MCF 10A (cell line): ENCODE measurements at places on chromosomes 6 and 20. TPM values are rescaled to one million over a fixed set of nuclear protein-coding genes. Genes with fewer than 3 reads are reported as not detected.
A peak's percentile ranks its signal among the peaks of the same experiment; 100 is the strongest.

DNA sequence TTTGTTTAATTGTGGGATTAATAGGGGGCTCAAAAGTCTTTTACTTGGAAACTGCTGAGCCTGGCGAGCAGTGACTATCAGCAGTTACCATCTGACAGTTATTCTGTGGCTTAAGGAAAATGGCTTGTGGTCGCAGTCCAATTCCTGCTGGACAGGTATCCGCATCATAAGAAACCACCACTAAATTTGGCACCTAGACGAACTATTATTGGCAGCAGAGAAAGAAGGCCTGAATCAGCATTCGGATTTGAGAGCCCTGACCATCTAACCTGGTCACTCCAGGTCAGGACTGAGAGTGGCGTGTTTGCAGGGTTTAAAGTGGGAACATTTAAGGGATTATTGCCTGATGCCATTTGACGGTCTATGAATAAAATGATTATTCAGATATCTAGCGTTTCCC is 146.4 kb downstream of the RPS12 start:
- H3K36me3 ChIP-seq, result no peaks in the 10 kb centered on the region
- H3K4me1 ChIP-seq, result peaks cover 10% of the 10 kb centered on the region
- H3K4me3 ChIP-seq, result no peak overlapping the region

GRCh38 chr6:98832284-98833056 is 1.9 kb upstream of the POU3F2 start:
- peaks cover 100% of the 10 kb centered on the region for H3K27me3 ChIP-seq
- H3K27ac ChIP-seq, result no peak overlapping the region
- DNase-seq, result no peak
- H3K4me3 ChIP-seq, result no peak overlapping the region

The DEFB126 gene
- total RNA-seq, result not detected in 2 replicates

The ISM1 gene
- total RNA-seq, result 1.0 and 1.3 TPM in 2 replicates

The HLA-DOB gene
- 0.56 and 0.79 TPM in 2 replicates for total RNA-seq

DNA sequence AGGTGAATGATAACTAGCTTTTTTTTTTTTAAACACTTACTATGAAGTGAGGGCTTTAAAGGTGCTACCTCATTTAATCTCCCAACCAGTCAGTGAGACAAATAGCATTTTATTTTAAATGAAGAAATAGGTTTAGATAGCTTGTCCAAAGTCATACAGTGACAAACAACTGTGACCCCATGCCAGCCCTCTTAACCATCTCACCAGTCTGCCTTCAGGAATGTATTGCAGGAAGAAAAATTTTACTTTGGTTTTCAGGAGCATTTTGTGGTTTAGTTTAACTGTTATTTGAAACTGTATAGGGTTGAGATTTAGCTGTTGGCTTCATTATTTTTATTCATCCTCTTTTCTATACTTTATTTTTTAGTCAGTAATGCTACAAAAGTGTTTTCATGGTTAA is 18.6 kb downstream of the DSE start:
- H3K27me3 ChIP-seq, result no peaks in the 10 kb centered on the region
- H3K36me3 ChIP-seq, result no peaks in the 10 kb centered on the region
- peaks cover 53% of the 10 kb centered on the region for H3K4me1 ChIP-seq
- no peak overlapping the region for H3K4me3 ChIP-seq
- H3K27ac ChIP-seq, result peak overlapping the region; percentile 89
- no peak for DNase-seq

The PSMB8 gene
- total RNA-seq, result 34.1 and 47.3 TPM in 2 replicates

The LPA gene
- not detected in 2 replicates for total RNA-seq

GRCh38 chr6:148289153-148289552 is 53.5 kb upstream of the SASH1 start:
- no peak overlapping the region for H3K4me3 ChIP-seq
- H3K27me3 ChIP-seq, result no peaks in the 10 kb centered on the region
- H3K27ac ChIP-seq, result no peak overlapping the region
- DNase-seq, result no peak
- H3K36me3 ChIP-seq, result no peaks in the 10 kb centered on the region

The OTOR gene
- not detected in 2 replicates for total RNA-seq

GRCh38 chr20:45111799-45112471 is 3.0 kb downstream of the WFDC5 start:
- no peaks in the 10 kb centered on the region for H3K4me1 ChIP-seq
- peaks cover 10% of the 10 kb centered on the region for H3K27me3 ChIP-seq
- DNase-seq, result peak; percentile 50
- H3K27ac ChIP-seq, result no peak overlapping the region
- no peaks in the 10 kb centered on the region for H3K36me3 ChIP-seq

GRCh38 chr20:52905241-52905994 is 66.7 kb upstream of the TSHZ2 start:
- no peak for DNase-seq
- no peaks in the 10 kb centered on the region for H3K36me3 ChIP-seq
- no peak overlapping the region for H3K27ac ChIP-seq
- H3K4me3 ChIP-seq, result no peak overlapping the region
- peaks cover 11% of the 10 kb centered on the region for H3K27me3 ChIP-seq

- no peak overlapping the region for H3K4me3 ChIP-seq
- DNase-seq, result no peak
- H3K27ac ChIP-seq, result no peak overlapping the region
- H3K27me3 ChIP-seq, result no peaks in the 10 kb centered on the region
These were observed 78.1 kb upstream of the AHI1 start for GRCh38 chr6:135575629-135576028.

The FLRT3 gene
- total RNA-seq, result 13.3 and 15.7 TPM in 2 replicates

DNA sequence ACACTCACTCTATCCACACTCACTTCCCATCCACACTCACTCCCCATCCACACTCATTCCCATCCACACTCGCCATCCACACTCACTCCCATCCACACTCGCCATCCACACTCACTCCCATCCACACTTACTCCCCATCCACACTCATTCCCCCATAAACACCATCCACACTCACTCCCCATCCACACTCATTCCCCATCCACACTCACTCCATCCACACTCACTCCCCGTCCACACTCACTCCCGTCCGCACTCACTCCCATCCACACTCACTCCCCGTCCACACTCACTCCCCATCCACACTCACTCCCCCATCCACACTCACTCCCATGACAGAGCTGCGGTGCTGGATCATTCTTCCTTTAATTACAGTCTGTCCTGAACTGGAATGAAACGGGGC is 17.1 kb downstream of the THBS2 start:
- no peak for DNase-seq
- H3K4me3 ChIP-seq, result no peak overlapping the region
- no peaks in the 10 kb centered on the region for H3K36me3 ChIP-seq
- H3K27me3 ChIP-seq, result no peaks in the 10 kb centered on the region
- no peaks in the 10 kb centered on the region for H3K4me1 ChIP-seq

The OOEP gene
- not detected in 2 replicates for total RNA-seq

DNA sequence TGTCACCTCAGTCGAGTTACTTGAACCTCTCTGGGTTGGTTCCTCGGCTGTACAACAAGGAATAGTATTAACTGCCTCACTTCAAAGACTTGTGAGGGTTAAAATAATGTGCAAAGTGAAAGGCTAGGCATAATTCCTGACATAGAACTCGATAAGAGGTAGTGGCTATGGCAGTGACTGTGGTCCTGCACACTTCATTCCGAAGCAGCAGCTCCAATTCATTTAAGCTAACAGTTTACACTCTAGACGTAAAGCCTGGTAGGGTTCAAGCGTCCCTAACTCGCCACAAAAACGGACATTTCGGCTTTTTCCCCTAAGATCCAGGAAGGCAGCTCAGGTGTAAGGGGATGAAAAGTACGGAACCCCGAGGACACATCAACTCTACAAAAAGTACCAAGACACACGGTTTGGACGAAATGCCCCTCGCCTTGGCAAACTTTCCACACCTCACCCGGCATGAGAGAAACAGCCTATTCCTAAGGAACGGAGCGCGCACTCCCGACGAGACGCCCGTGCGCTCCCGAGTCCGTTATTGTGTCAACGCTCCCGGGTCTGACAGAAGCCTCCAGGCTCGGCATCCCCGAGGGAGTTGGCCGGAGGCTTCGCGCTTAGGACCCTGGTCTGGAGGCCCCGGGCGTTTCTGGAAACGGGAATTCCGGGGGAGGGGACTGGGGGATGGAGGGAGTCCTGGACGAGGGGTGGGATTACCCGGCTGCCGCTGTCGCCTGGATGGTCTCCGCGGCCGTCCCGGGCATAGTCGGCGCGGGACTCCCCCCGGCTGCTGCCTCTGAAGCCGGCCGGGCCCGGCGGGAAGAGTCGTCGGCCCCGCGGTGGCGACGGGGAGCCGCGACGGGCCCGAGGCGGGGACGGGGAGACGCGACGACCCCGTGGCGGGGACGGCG is 937 bp downstream of the ZNF318 start:
- H3K27ac ChIP-seq, result peak overlapping the region; percentile 57
- DNase-seq, result peak; percentile 38
- no peaks in the 10 kb centered on the region for H3K27me3 ChIP-seq
- H3K36me3 ChIP-seq, result peaks cover 20% of the 10 kb centered on the region
- H3K4me3 ChIP-seq, result peak overlapping the region; percentile 80

The ANKRD6 gene
- total RNA-seq, result 1.0 and 2.1 TPM in 2 replicates

GRCh38 chr20:46618316-46619100 is 32.8 kb downstream of the SLC13A3 start:
- no peaks in the 10 kb centered on the region for H3K4me1 ChIP-seq
- DNase-seq, result no peak
- H3K36me3 ChIP-seq, result no peaks in the 10 kb centered on the region
- peaks cover 35% of the 10 kb centered on the region for H3K27me3 ChIP-seq
- H3K4me3 ChIP-seq, result no peak overlapping the region
- no peak overlapping the region for H3K27ac ChIP-seq

DNA sequence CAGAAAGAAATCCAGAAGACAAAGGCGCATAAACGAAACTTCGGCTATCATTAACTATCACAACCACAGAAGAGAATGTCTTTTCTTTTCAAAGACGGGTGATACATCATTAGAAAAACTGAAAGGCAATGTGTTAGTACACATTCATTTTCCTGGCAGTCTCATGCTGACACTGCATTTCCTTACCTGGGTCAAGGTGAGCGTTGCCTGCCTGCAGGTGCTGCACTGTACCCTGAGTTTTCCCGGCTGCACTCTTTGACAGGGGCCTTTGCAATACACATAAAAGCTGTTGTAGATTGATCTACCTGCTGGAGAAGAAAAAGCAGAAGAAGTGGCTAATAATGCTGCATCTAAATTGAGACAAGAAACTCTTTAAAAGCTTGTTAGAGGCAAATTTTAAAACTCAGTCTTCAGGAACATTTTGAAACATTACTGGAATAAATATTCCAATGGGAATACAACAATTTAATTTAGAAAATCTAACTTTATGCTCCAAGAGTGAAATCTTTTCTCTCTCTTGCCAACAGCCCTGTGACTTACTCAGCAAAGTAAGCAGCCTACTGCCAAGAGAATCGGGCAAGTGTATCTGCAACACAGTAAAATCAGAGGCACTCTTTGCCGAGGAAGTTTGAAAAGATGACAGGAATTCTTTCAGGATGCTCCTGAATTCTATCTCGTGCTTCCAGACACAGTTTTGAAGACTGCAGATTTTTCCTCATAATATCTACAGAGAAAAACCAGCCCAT is 526.4 kb downstream of the PRKN start:
- DNase-seq, result no peak
- no peaks in the 10 kb centered on the region for H3K27me3 ChIP-seq
- H3K36me3 ChIP-seq, result no peaks in the 10 kb centered on the region
- H3K4me3 ChIP-seq, result no peak overlapping the region

The MLN gene
- not detected in 2 replicates for total RNA-seq

GRCh38 chr6:117465691-117466090 is 16.8 kb upstream of the DCBLD1 start:
- no peaks in the 10 kb centered on the region for H3K27me3 ChIP-seq
- H3K4me3 ChIP-seq, result no peak overlapping the region
- peaks cover 4% of the 10 kb centered on the region for H3K36me3 ChIP-seq
- no peak overlapping the region for H3K27ac ChIP-seq

DNA sequence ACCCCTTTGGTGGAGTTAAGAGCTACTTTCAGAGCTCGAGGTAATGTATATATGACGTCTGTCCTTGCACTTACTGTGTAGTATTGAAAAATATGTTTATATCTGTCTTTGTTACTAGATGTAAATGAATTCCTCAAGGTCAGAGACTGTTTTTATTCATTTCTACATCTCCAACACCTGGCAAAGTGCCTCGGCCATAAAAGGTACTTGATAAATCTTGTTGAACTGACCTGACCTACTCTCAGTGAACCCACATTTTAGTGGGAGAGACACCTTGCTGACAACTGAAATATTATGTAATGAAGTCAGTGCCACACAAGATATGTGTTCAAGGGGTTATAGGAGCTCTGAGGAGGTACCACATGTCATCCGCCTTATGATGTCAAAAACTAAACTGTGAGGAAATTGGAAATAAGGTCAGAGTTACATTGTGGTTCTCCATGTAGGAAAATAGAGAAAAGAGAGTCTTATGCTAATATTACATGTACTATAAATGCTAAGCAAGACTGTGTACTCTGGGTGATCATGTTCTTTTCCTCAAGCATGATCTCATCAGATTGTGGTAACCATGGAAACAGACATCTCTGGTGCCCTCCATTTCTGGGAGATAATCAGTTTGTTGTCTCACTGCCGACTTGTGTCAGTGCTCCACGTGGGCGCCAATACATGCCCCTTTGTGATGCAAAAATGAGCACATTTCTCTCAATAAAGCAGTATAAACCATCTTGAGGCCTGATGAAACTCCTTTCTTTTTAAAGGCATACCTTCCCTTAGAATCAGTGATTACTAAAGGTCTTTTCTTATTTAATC is 5.7 kb upstream of the TMEM30A start:
- H3K4me3 ChIP-seq, result no peak overlapping the region
- peak overlapping the region; percentile 59 for H3K27ac ChIP-seq
- DNase-seq, result no peak

- no peaks in the 10 kb centered on the region for H3K36me3 ChIP-seq
- H3K4me1 ChIP-seq, result peaks cover 27% of the 10 kb centered on the region
- H3K27ac ChIP-seq, result peak overlapping the region; percentile 96
- no peaks in the 10 kb centered on the region for H3K27me3 ChIP-seq
These were observed 1.1 kb downstream of the HSF2 start for GRCh38 chr6:122400462-122401089.

The TTBK1 gene
- not detected in 2 replicates for total RNA-seq

The ZNF334 gene
- not detected in 2 replicates for total RNA-seq

- H3K27ac ChIP-seq, result no peak overlapping the region
- no peaks in the 10 kb centered on the region for H3K4me1 ChIP-seq
- H3K36me3 ChIP-seq, result no peaks in the 10 kb centered on the region
- no peak overlapping the region for H3K4me3 ChIP-seq
- no peak for DNase-seq
- no peaks in the 10 kb centered on the region for H3K27me3 ChIP-seq
These were observed 159.2 kb upstream of the COL21A1 start for GRCh38 chr6:56406276-56407269.

The GSTA2 gene
- not detected in 2 replicates for total RNA-seq

The DEFB127 gene
- not detected in 2 replicates for total RNA-seq

The CLPSL1 gene
- not detected in 2 replicates for total RNA-seq

DNA sequence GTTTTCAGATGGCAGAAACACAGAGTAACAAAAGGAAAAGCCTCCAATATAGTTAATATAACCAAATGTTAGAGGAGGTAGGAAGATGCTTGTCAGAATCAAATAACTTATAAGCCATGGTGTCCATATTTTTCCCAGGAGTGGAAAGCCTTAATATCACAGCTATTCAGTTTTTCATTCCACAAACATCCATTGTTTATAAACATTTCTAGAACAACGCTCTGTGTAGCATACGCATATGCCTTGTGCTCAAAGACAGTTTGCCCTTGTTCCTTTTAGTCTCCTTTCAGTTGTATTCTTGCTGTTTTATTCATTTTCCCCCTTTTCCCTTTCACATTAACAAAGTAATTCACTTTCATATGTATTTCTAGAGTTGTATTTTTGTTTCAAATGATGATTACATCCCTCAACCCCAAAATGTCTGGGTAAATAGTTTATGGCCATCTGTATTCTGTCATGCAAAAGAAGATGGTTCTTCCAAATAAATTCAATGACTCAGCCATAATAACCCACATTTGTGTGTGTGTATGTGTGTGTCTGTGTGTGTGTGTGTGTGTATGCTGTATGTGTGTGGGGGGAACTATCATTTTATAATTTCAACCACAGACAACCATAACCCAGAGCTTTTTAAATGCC is 455.7 kb upstream of the SOX4 start:
- H3K4me3 ChIP-seq, result no peak overlapping the region
- no peaks in the 10 kb centered on the region for H3K27me3 ChIP-seq
